ENCODE measurements at places on chromosomes 3 and 15.

- DNase-seq: no peak
Observed at GRCh38 chr3:172129850-172130716, 90.7 kb downstream of the FNDC3B start.

DNA sequence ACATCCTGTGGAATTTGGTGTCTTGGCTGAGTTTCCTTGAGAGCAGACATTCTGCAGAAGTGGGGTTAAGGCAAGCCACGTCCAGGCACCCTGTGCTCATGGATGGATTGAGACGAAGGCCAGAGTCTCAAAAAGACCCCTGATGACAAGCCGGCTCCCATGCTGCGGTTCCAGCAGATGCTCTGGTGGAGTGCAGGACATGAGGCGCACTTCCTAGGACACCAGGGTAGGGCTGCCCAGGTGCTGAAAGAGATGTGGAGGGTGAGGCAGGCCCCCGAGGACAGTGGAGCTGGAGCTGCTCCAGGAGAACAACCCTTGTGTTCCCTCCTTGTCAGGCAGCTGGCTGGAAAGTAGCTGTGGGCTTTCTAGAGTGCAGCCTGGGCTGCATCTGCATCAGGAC lies 81.0 kb downstream of the ASB7 start:
- no peak for DNase-seq

DNA sequence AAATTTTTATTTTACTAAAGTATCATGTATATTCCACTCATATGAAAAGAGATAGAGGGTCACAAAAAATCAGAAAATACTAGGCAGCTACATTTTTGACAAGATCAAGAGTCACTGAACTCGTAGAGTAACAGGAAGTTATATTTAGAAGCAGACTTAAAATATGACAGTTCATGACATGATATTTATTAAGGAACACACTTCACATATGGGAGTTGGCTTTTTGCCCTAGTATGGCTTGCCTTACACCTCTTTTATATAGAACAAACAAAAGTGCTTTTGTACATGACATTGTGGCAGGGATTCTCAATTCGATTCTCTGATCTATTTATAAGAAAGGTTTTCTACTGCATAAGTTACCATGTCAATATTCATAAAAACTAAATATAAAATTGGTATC lies 80.1 kb upstream of the GBE1 start:
- DNase-seq: no peak

DNA sequence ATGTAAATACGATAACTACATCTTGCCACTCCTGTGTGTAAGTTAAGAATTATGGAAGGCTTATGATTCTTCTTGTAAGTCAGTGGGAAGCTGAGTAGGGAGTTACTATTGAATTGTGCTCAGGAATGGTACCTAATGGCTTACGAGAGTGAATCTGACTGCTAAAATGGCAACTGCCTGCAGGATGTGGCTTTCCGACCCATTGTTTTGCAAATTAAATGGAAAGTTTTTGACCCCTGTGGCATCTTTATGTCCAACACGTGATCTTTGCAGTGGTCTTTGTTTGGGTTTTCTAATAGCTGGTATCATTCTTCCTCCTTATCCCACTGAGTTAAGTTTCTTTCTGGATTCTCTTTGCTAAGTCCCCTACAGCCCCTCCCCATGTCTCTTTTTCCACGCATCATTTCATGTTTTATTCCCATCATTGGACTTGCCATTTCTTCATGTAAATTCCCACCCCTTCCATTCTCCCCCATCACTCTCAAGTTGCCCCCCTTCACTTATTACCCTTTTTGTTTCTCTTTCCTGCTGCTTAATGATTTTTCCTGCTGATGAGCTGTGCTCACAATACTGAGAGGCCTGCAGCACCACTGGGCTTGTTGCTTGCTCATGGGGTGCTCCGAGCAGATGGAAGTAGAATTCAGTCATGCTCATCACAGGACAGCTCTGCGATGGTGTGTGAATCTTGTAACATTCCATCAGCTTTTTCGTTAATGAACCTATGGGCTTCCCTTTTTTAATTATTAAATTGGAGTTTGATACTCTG lies 428.2 kb upstream of the IL12A start:
- no peak for DNase-seq

DNA sequence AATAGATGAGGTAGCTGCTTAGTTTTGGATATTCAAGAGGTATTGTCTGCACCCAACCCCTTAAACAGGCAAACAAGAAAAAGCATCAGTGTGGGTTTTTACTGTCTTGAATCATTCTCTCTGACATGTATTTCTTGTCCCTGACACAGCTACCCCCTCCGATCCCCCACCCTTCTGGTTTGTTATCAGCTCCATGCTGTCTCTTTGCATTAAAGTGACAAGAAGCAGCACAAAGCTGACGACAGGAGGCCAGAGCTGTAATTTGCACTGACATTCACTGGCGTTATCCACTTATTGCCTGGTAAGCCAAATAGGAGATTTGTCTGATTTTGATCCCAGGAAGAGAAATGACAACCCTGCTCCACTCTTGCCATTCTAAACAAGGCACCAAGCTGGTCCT lies 83.3 kb upstream of the SNRK start:
- DNase-seq: no peak

DNA sequence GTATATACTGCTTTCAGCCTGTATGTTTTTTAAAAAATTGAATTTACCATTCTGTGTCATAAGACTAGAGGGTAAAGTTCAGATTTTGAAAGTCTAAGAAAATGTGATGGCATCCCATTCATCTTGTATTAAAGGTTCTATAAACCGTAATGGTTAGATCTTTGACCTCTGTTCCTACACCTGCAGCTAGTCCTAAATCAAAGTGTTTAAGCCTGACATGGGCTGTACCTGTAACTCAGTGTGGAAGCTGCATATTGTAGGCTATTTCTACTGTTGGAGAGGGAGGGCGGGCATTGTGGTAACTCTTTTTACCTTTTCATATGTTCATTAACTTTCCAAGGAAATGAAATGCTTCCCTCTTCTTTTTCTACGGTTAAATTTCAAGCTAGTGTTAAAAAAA lies 53.9 kb downstream of the ARHGEF26 start:
- DNase-seq: no peak

GRCh38 chr3:128188956-128189355 lies 35.7 kb downstream of the EEFSEC start:
- DNase-seq: no peak

DNA sequence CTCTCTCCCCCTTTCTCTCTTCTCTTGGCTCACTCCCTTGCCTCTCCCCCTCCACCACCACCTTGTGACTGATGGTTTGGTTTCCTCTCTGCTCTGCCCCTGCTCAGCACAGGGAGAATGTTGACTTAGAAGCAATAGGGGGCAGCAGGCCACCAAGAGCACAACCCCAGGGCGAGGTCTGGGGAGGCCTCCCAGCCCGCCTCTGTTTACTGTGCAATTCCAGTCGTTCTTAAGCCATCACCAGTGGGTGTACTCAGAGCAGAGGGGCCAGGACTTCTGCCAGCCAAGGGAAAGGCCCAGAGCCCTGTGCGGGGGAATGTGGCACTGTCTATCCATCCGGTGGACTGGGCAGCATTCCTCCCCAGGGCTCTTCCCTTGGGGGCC lies 5.7 kb upstream of the APEH start:
- no peak for DNase-seq

DNA sequence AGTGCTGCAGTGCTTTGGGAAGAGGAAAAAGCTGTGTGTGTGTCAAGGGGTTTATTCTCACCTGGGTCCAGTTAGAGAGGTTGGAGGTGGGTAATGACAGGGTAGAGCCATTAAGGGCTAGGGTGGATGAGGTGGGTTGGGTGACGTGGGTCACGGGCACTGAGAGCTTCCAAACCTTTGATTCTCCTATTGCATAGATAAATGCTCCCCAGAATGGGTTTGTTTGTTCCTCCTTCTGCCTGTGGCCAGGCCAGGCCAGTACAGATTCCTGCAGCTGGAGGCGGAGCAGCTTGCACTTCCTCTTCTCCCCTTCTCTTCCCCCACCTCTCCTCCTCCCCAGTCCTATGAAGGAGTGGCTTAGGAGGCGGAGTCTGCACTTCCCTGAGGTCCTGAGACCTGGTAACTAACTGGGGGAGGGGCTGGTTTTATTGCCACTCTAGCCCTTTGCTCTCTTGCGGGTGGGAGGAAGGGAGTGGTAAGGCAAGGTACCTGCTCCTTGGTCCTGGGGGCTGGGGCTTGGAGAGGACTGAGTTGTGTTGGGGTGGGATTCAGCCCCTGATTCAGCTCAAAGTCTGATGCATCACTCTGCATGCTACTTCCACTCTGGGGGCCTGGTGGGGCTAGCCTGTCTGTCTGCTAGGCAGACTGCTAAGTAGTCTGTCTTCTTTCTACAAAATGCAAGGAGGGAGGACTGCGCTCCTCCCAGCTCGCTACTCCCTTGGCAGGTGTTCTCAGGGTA lies 3.5 kb downstream of the SPINT1 start:
- DNase-seq: peak; percentile 61

DNA sequence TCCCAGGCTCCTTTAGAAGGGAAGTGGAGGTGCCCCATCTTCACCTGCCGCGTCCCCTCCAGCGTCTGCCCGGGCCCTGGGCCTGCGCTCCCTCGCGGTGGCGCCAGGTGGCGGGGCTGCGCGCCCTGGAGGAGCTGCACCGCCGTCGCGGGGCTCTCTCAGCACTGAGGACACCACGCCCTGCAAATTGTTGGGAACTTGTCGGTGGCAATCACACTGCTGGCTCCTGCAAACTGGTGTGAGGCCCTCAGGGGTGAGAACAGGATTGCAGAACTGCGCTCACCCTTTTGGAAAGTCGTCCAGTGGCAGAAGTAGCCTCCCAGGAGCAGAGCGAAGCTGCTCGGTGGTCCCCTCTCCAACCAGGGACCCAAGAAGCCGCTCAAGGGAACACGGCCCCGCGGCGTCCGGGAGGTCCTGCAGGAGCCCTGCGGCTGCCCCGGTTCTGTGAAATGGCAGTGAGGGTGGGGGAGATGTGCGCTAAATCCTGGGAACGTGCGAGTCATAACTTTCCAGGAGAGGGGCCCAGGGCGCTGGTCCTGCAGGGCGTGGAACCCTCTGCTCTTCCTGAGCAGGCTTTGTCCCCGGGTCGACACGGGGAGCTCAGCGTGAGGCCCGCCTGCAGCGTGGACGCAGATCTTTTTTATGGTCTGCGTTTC lies 995 bp upstream of the LRRK1 start:
- peak; percentile 51 for DNase-seq

DNA sequence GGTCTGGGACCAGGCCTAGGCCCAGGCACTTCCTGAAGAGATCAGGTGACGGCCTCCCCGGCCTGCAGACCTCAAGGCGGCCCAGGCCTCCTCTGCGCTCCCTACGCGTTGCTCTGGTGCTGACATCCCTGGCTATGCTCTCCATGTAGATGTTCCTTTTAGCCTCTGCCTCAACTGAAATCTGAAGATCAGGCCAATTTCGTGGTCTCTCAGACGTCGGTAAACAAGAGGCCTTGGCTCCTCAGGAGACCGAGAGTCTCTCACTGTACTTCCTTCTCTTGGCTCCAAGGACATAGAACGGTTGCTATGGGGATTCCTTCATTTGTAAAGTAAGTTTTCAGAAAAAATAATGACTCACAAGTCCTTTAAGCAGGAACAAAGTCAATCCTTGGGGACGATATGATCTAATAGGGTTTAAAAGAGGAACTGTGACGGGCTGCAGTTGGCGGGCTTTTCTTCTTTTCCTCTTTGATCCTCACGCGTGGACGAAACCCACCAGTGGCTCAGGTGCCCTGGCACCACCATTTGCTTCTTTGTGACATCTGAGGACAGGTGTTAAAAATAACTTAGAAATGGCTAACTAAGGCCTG lies 55.6 kb upstream of the CGNL1 start:
- no peak for DNase-seq

All from NCI-H526 treated with DMSO at 0.1 percent for 48 hours (cell line).